H1 (cell line): ENCODE measurements at places on chromosomes 7 and 10.

DNA sequence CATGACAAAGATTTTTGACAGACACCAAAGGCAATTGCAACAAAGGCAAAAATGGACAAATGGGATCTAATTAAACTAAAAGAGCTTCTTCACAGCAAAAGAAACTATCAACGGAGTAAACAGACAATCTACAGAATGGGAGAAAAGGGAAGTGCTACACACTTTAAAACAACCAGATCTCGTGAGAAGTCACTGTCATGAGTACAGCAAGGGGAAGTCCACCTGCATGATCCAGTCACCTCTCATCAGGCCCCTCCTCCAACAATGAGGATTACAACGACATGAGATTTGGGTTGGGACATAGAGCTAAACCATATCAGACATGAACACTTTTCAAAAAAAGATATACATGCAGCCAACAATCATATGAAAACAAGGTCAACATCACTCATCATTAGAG lies 11.5 kb upstream of the PSTK start:
- DNase-seq: no peak

DNA sequence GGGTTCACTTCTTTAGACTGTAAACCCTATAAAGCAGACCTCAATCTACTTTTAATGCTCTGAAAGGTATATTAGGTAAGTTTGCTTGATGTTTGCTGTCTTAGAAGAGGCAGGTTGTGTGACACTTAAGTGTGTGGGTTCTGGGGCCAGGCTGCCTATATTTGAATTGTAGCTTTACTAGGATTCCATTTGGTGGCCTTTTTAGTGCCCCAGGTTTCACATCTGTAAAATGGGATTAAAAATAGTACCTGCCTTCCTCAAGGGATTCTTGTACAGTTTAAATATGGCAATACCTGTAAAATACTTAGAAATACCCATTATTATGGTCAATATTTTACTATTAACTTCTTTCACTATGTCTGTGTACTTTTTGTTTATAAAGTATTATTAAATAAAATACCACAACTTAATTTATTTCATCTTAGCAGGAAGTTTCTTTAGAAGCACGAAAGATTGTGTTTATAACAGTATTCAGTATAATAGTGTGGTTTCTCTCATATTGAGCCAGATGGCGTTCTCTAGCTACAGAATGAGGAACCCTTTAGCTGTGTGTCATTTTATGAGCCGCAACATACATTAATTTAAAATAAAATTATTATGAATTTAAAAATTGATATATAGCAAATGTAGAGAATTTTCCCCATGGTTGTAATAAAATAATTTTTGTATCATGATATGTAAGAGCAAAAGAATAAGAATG lies 94.2 kb downstream of the CDK14 start:
- no peak for DNase-seq

- DNase-seq: no peak
Measured at GRCh38 chr7:102132209-102132752, 154.4 kb upstream of the SH2B2 start.

- no peak for DNase-seq
Measured at GRCh38 chr7:87413951-87414793, 61.3 kb downstream of the ABCB4 start.

- peak; percentile 37 for DNase-seq
Measured at GRCh38 chr7:44333911-44334733, 8.7 kb upstream of the CAMK2B start.

DNA sequence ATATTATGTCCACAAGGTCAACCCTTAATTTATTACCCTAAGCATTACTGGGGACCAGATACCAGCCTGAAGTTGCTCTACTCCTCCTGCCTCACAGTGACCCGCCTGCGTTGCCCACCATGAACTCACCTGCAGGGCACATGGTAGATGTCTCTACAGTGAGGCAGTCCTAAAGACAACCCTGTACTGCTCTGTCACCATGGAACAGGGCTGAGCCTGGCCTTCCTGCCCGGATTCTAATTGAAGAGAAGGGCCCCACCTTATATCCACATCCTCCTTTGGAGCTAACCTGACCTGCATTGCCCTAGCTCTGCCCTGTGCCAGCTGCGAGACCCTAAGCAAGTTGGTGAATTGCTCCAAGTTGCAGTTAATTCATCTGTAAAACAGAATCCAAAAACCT lies 4.1 kb downstream of the SH3PXD2A start:
- DNase-seq: no peak
